ENCODE measurements at places on chromosomes 2 and 18. TPM values are rescaled to one million over a fixed set of nuclear protein-coding genes. Genes with fewer than 3 reads are reported as not detected.

GRCh38 chr2:26587994-26588393 lies 53.2 kb downstream of the CIB4 start:
- no peak for DNase-seq

DNA sequence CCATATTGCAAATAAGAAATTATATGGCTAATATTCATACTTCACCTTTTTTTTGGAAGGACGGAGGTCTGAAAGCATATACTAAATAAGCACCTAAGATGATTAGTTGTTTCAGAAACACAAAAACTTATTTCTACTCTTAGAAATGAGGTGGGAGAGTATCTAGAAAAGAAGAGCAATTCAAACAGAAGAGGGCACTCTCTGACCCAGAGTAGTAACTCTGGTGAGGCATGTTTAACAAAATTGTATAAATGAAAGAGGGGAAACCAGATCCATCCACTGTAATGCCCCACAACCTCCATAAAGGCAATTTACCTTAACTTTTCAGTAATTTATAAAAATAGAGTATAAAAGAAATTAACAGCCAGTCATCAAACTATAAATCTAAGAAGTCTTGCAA lies 669.6 kb upstream of the VRK2 start:
- no peak for DNase-seq

GRCh38 chr2:126902859-126903258 lies 4.2 kb downstream of the TEX51 start:
- no peak for DNase-seq

- no peak for DNase-seq
Observed at GRCh38 chr18:72419914-72420313, 124.2 kb downstream of the CBLN2 start.

DNA sequence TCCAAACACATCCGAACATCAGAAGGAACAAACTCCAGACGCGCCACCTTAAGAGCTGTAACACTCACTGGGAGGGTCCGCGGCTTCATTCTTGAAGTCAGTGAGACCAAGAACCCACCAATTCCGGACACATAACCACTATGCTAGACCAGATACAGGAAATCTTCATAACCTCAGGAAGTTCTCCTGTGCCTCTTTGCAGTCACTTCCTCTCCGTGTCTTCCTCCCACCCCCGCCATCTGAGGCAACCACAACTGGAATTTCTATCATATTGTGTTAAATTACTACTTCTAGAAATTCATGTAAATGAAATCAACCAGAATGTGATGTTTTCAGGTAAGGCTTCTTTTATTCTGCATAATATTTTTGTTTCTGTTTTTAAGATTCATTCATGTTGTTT lies 631.0 kb upstream of the NXPH2 start:
- no peak for DNase-seq

The NDC80 gene
- 0.55 TPM for total RNA-seq

The SERPINB11 gene
- not detected for total RNA-seq

The SERPINB4 gene
- total RNA-seq = not detected

The SKOR2 gene
- not detected for total RNA-seq

The MC2R gene
- total RNA-seq = 12.7 TPM

Measured in adrenal gland (tissue), 19 donors.